Spinal cord (tissue), 10 donors: ENCODE measurements at places on chromosomes 11 and 22. TPM values are rescaled to one million over a fixed set of nuclear protein-coding genes. Genes with fewer than 3 reads are reported as not detected.

Gene ROBO4
- total RNA-seq = 6.5 TPM

Gene FERMT3
- total RNA-seq = 5.1 TPM

Gene KREMEN1
- 5.7 TPM for total RNA-seq

Gene OR4D10
- not detected for total RNA-seq

Gene C11orf68
- 20.4 TPM for total RNA-seq

Gene TECTA
- total RNA-seq = 2.1 TPM

Gene C22orf42
- total RNA-seq = 1.8 TPM

Gene TRIM49
- not detected for total RNA-seq

Gene XKR3
- total RNA-seq = not detected

Gene SCGB1C1
- not detected for total RNA-seq

Gene OR51B5
- total RNA-seq = 0.99 TPM

Gene FKBP2
- total RNA-seq = 94.7 TPM

Gene APIP
- 36.7 TPM for total RNA-seq

DNA sequence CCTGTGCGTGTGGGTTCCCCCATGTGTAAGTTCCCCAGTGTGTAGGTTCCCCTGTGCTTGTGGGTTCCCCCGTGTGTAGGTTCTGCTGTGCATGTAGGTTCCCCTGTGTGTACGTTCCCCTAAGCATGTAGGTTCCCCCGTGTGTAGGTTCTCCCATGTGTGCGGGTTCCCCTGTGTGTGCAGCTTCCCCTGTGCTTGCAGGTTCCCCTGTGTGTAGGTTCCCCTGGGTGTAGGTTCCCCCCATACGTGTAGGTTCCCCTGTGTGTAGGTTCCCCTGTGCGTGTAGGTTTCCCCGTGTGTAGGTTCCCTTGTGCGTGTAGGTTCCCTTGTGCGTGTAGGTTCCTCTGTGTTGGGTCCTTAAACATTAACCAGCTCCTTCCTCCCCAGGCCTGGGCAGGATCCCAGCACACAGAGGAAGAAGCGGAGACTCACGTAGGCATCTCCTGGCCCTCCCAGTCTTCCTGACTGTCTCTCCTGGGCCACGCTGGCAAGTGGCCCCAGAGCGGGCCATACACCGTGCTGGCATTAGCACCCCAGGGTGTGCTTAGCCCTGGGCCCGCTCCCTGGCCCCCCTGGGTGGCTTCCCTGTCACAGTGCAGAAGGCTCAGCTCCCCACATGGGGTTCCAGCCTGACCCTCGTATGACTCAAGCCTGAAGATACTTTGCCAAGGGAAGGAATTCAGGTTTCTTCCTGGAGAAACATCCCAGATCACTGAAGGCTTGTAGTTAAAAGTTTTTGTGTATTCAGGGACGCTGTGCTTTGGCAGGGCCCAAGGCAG lies 2.8 kb upstream of the GRAMD4 start:
- no peak overlapping the region for H3K4me3 ChIP-seq
- no peak for DNase-seq
- no peaks in the 10 kb centered on the region for H3K27me3 ChIP-seq
- peak overlapping the region; percentile 79 for H3K27ac ChIP-seq
- H3K4me1 ChIP-seq = peaks cover 81% of the 10 kb centered on the region

GRCh38 chr11:77449060-77449521 lies 24.8 kb downstream of the PAK1 start:
- no peaks in the 10 kb centered on the region for H3K36me3 ChIP-seq
- H3K27me3 ChIP-seq = no peaks in the 10 kb centered on the region
- no peaks in the 10 kb centered on the region for H3K4me1 ChIP-seq

DNA sequence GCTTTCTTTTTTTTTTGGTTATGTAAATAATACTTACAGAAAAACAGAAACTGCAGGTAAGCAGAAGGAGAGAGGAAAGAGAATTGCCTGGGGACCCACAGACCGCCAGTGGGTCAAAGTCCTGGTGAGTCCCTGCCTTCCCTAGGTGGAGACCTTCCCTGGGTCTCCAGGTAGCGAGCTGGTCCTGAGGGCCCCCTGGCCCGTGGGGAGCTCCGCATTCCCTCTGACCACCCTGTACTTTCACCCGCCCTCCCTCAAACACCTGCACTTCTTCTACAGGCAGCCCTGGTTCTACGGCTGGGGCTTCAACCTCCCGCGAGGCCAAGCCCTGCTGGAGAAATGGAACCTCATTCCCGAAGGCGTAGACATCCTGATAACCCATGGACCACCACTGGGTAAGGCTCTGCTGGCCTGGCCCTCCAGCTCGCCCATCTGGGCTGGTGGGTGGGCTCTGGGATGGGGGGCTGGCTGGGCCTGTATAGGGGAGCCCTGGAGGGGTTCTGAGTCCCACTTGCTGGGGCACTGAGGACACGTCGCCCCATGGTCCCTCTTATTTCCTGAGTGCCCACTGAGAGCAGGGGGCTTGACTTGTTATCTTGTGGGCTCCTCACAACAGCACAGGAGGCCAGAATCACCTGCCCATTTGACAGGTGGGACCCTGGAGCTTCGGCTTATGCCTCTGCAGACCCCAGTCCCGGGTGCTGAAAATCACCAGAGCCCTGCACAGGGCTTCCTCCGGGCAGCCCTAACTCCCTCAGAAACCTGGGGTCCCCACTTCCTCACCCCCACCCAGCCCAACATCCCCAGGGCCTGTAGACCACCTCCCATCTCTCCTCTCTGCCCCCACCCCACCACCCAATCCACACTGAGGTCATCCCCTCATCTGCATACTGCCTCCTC lies 86.4 kb downstream of the MPPED1 start:
- DNase-seq = no peak
- no peak overlapping the region for H3K27ac ChIP-seq
- H3K36me3 ChIP-seq = peaks cover 13% of the 10 kb centered on the region

DNA sequence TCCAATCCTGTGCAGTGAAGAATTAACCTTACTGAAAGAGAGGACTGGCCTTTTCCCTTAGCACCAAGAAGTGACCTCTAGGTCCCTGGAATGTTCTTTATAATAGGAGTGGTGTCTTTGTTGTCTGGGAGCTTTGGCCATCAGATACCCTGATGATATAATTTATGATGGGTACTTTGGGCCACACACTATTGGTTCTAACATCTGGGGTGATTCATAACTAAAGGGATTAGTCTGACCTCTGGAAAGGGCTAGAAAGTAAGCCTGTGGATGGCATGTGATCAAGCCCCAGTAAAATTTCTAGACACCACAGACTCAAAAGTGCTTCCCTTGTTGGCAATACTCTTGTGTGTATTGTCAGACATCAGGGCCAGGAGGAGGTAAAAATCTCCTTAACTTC lies 891.2 kb downstream of the KCNA4 start:
- no peak for DNase-seq
- H3K27me3 ChIP-seq = no peaks in the 10 kb centered on the region
- H3K4me3 ChIP-seq = no peak overlapping the region
- H3K4me1 ChIP-seq = no peaks in the 10 kb centered on the region
- no peak overlapping the region for H3K27ac ChIP-seq
- H3K36me3 ChIP-seq = no peaks in the 10 kb centered on the region

- H3K4me1 ChIP-seq = no peaks in the 10 kb centered on the region
- DNase-seq = no peak
- H3K27ac ChIP-seq = no peak overlapping the region
- no peak overlapping the region for H3K4me3 ChIP-seq
- H3K27me3 ChIP-seq = no peaks in the 10 kb centered on the region
Observed at GRCh38 chr11:91788764-91789163, 435.9 kb upstream of the FAT3 start.

DNA sequence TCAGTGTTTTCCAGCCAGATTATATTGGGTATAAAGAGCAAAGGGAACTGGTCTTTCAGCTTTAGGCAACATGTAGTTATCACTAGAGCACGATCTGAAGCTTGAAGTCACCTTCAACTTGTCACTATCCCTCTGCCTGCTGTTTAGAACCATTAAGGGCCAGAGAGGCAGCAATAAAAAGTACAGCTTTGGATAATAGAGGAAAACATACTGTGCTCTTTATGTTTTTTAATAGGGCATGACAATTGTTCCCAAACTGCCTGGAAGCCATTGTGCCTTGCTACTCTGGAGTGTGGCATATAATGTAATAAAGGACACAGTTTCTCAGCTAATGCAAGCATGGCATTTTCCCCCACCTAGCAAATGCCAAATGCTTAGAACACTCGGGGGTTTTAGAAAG lies 1912.0 kb upstream of the RAG2 start:
- no peak for DNase-seq
- H3K4me3 ChIP-seq = no peak overlapping the region
- H3K27me3 ChIP-seq = no peaks in the 10 kb centered on the region
- H3K27ac ChIP-seq = no peak overlapping the region
- no peaks in the 10 kb centered on the region for H3K36me3 ChIP-seq

GRCh38 chr11:28697920-28698827 lies 590.0 kb downstream of the METTL15 start:
- peak; percentile 51 for DNase-seq
- no peaks in the 10 kb centered on the region for H3K4me1 ChIP-seq
- no peaks in the 10 kb centered on the region for H3K36me3 ChIP-seq
- no peak overlapping the region for H3K4me3 ChIP-seq

- DNase-seq = no peak
- no peaks in the 10 kb centered on the region for H3K27me3 ChIP-seq
- no peak overlapping the region for H3K4me3 ChIP-seq
Observed at GRCh38 chr22:47402876-47403525, 640.6 kb downstream of the TBC1D22A start.

- DNase-seq = no peak
- H3K36me3 ChIP-seq = no peaks in the 10 kb centered on the region
- no peak overlapping the region for H3K27ac ChIP-seq
Observed at GRCh38 chr22:47605886-47606285, 843.4 kb downstream of the TBC1D22A start.

DNA sequence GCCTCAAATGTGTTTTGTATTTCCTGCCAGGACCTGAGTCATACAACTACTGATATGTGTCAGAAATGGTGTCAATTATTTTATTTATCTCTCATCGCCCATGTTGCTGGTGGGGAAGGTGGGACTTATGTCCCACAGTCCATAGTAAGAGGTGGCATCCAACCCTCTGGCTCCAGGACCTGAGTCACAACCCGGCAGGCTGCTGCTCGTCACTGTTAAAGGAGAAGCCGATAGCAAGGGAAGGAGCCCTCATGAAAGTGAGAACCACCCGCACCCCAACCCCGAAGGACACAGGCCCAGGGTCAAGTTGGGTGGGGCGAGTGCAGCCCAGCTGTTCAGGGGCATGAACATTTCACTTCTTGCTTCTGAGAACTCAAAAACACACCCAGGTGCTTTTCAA lies 33.1 kb upstream of the TP53I11 start:
- no peak overlapping the region for H3K4me3 ChIP-seq
- no peaks in the 10 kb centered on the region for H3K36me3 ChIP-seq
- no peaks in the 10 kb centered on the region for H3K27me3 ChIP-seq
- DNase-seq = no peak
- no peak overlapping the region for H3K27ac ChIP-seq

- no peaks in the 10 kb centered on the region for H3K27me3 ChIP-seq
- H3K4me1 ChIP-seq = peaks cover 20% of the 10 kb centered on the region
- H3K27ac ChIP-seq = no peak overlapping the region
- no peak for DNase-seq
- no peak overlapping the region for H3K4me3 ChIP-seq
Observed at GRCh38 chr11:70912226-70912840, 340.0 kb downstream of the SHANK2 start.

DNA sequence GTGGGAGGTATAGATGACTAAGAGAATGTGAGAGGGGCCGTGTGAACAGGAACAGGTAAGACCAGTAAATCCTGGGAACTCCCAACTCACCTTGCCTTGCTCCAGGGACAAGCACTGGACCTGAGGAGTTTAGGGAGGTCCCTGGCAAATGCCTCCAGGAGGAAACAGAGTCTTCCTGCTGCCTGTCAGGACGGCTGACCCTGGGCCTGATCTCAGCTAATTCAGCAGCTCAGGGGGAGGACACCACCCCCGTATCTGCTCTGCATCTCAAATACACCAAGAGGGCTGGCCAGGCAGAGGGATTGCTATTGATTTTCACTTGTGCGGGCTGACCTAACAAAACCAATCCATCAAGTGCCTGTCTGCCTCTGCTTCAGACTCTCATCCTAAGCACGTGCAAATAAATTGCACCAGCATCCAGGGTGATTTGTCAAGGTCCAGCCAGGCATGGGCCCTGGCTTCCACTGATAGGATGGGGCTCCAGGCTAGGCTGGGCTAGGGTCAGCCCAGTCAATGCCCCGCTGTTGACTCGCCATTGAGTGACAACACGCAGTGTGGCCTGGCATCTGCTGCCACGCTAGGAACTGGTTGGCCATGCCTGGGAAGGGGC lies 20.3 kb downstream of the UQCR10 start:
- H3K27me3 ChIP-seq = no peaks in the 10 kb centered on the region
- no peak overlapping the region for H3K27ac ChIP-seq
- no peak overlapping the region for H3K4me3 ChIP-seq
- DNase-seq = no peak
- H3K4me1 ChIP-seq = peaks cover 37% of the 10 kb centered on the region
- H3K36me3 ChIP-seq = peaks cover 55% of the 10 kb centered on the region

GRCh38 chr11:69443968-69444364 lies 37.5 kb upstream of the LINC01488 start:
- no peaks in the 10 kb centered on the region for H3K27me3 ChIP-seq
- H3K27ac ChIP-seq = peak overlapping the region; percentile 96
- H3K4me3 ChIP-seq = peak overlapping the region; percentile 31
- DNase-seq = no peak

GRCh38 chr11:77115181-77115611 lies 12.6 kb downstream of the OMP start:
- peaks cover 56% of the 10 kb centered on the region for H3K36me3 ChIP-seq
- no peak for DNase-seq
- peaks cover 39% of the 10 kb centered on the region for H3K4me1 ChIP-seq
- no peak overlapping the region for H3K4me3 ChIP-seq
- no peaks in the 10 kb centered on the region for H3K27me3 ChIP-seq

DNA sequence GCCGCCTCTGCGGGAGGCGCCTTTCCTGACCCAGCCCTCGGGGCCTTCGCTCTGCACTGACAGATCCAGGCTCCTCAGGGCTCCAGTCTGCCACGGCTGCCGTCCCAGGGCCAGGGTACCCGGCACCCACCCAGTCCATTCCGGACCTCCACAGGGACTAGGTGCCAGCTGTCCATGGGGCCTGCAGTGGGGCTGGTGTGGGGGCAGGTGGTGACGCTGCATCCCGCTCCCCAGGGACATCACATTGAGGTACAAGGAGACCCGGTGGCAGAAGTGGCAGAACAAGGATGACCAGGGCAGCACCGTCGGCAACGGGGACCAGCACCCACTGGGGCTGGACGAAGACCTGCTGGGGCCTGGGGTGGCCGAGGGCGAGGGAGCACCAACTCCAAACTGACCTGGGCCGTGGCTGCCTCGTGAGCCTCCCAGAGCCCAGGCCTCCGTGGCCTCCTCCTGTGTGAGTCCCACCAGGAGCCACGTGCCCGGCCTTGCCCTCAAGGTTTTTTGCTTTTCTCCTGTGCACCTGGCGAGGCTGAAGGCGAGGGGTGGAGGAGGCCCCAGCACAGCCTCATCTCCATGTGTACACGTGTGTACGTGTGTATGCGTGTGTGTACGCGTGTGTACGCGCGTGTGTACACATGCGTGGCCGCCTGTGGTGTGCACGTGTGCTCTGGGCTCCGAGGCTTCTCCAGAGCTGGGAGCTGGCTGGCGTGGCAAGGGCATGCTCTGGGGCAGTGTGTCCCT lies 16.7 kb downstream of the RNH1 start:
- H3K4me1 ChIP-seq = no peaks in the 10 kb centered on the region
- H3K4me3 ChIP-seq = no peak overlapping the region
- H3K36me3 ChIP-seq = peaks cover 86% of the 10 kb centered on the region
- H3K27ac ChIP-seq = no peak overlapping the region
- no peaks in the 10 kb centered on the region for H3K27me3 ChIP-seq
- DNase-seq = no peak

GRCh38 chr22:20551805-20552442 lies 44.5 kb downstream of the MED15 start:
- peaks cover 44% of the 10 kb centered on the region for H3K4me1 ChIP-seq
- DNase-seq = no peak
- H3K4me3 ChIP-seq = no peak overlapping the region
- peak overlapping the region; percentile 89 for H3K27ac ChIP-seq
- H3K27me3 ChIP-seq = no peaks in the 10 kb centered on the region
- H3K36me3 ChIP-seq = peaks cover 58% of the 10 kb centered on the region
